Suprapubic skin (tissue), 4 donors: ENCODE measurements at places on chromosomes 13 and 19. TPM values are rescaled to one million over a fixed set of nuclear protein-coding genes. Genes with fewer than 3 reads are reported as not detected.

DNA sequence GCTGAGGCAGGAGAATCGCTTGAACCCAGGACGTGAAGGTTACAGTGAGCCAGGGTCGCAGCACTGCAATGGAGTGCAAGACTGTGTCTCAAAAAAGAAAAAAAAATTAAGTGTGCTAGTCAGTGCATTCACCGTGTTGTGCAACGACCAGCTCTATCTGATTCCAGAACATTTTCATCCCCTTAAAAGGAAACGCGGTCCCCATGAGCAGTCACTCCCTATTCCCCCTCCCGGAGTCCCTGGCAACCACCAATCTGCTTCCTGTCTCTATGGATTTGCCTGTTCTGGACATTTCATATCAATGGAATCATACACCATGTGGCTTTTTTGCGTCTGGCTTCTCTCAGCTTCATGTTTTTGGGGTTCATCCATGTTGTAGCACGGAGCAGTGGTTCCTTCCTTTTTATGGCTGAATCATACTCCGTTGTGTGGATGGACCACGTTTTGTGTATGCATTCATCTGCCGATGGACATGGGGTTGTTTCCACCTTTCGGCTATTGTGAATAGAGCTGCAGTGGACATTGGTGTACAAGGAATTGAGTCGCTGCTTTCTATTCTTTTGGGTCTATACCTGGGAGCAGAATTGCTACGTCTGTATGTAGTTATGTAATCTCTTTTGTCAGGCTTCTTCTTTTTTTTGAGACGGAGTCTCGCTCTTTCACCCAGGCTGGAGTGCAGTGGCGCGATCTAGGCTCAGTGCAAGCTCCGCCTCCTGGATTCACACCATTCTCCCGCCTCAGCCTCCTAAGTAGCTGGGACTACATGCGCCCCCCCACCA lies 19.8 kb downstream of the MYO9B start:
- no peak for DNase-seq

DNA sequence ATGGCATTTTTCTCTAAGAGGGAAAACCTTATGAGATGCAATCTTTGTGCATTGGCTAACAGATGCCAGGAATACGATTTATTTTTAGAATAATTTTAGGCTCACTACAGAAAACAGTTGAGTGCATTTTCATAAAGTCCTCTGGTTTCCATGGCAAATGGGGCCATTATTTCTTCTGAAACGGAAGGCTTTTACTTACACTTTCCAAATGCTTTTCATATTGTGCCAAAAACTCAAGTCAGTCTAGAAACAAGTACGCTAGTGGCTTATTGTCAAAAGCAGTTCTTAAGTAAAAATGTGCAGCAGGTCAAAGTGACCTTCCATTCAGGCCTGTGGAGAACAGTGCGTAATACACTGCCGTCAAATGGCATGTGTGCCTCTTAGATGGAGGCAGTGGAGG lies 628.7 kb downstream of the EFNB2 start:
- DNase-seq = no peak

GRCh38 chr13:41751734-41752445 lies 209.0 kb downstream of the VWA8 start:
- DNase-seq = no peak

The ZNF865 gene
- 8.3 TPM for total RNA-seq

DNA sequence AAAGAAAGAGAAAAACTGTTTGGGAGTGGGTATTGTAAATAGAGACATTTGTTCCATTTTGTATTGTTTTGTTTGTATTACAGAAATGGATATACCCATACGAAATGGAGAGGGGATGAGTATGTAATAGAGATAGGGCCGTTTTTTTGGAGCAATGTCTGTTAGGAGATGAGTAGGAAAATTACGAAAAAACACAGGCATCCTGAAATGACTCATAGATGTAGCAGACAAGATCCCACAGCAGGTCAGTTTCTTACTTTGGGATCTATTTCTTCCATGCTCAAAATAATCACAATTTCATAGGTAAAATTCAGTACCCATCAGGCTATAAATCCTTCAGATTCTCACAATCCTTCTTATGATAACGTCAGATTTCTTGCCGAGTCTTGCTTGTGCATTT lies 779.4 kb upstream of the SLITRK1 start:
- DNase-seq = no peak

The TLE6 gene
- total RNA-seq = 1.3 TPM

The PRODH2 gene
- not detected for total RNA-seq

DNA sequence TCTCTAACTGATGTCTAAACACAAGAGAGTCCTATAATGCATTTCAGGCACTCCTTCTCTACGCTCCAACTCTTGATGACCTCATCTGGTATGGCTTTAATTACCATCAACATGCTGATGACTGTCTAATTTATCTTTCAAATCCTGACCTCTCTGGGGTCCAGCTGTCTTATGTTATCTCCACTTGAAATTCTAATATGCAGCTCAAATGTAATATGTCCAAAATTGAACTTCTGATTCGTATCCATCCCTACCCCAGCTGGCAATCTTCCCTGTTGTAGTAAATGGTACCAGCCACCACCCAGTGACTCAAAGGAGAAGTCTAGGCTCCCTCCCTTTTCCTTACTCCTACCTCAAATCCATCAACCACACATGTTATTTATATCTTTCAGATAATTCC lies 288.0 kb upstream of the SLC10A2 start:
- no peak for DNase-seq

DNA sequence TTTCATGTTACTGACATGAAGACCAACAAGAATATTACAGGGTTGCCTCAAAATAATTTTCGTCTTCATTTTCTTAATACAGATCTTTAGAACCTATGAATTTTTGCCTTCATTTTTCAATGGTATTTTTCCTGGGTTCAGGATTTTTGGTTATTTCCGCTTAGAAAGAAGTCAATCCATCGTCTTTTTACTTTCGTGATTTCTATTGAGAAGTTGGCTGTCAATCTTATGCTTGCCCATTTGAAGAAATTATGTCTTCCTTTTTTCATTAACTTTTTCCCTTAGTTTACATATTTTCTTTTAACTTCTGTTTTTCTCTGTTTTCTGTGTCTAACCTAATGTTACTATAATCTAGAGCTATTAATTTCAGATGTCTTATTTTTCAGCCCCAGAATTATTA lies 868.9 kb upstream of the SLC10A2 start:
- no peak for DNase-seq

- no peak for DNase-seq
These were observed 28.8 kb downstream of the SPRY2 start for GRCh38 chr13:80312012-80312704.

The PPP1R13L gene
- total RNA-seq = 195 TPM

- DNase-seq = no peak
These were observed 1.1 kb upstream of the ERF start for GRCh38 chr19:42255766-42256745.

The PDX1 gene
- total RNA-seq = not detected
